AG04450 (cell line): ENCODE measurements at places on chromosomes 7 and 10. TPM values are rescaled to one million over a fixed set of nuclear protein-coding genes. Genes with fewer than 3 reads are reported as not detected.

- no peak for DNase-seq
Measured at GRCh38 chr10:48457949-48458661, 146.8 kb downstream of the ARHGAP22 start.

GRCh38 chr10:114653926-114654325 lies 4.1 kb downstream of the ABLIM1 start:
- DNase-seq: no peak

GRCh38 chr7:83970081-83970480 lies 224.5 kb downstream of the SEMA3A start:
- no peak for DNase-seq

GRCh38 chr10:97427571-97428179 lies 1.7 kb downstream of the PGAM1 start:
- no peak for DNase-seq

DNA sequence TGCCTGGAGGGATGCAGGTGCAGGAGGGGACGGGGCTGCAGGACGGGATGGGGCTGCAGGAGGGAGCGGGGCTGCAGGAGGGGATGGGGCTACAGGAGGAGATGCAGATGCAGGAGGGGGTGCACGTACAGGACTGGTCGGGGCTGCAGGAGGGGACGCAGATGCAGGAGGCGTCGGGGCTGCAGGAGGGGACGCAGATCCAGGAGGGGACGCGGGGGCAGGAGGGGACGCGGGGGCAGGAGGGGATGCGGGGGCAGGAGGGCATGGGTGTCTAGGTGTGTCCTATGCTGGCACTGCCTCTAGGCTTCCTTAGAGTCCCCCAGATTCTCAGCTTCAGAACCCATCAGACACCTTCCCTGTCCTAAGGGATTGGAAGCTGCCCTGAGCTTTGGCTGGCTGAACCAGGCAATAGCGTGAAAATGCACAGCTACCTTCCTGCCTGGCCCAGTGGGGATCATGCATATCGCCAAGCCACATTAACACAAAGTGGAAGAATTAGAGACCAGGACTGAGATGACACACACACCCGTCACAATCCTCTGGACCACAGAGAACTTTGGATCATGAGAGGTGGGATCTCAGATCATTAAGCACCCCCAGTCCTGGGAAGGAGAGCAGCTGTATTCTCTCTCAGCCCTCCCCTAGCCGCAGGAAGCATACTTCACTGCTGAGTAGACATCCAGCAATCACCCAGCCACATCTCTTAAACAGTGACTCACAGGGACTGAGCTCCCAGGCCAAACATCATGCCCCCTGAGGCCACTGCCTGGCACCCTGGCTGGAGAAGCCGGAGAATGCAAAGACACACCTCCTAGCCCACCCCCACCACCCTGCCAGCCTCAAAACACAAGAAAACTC lies 67.3 kb downstream of the VWA2 start:
- peak; percentile 59 for DNase-seq

DNA sequence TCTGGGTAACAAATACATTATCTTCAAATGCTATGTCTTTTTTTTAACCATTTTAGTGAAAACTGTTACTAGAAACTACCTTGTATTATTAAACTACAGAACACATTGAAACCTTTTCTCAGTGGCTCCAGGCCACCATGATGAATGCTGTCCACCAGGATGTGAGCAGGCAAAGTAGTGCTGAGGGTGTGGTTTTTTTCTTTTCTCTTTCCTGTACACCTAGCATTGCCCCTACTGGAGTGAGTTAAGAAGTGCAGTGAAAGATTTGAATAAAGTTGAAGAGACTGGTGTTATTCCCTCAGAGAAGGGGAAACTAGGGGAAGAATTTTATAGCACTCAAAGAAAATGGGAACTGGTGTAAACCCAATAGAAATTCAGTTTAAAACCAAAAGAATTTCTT lies 120.0 kb upstream of the SAMD8 start:
- no peak for DNase-seq

DNA sequence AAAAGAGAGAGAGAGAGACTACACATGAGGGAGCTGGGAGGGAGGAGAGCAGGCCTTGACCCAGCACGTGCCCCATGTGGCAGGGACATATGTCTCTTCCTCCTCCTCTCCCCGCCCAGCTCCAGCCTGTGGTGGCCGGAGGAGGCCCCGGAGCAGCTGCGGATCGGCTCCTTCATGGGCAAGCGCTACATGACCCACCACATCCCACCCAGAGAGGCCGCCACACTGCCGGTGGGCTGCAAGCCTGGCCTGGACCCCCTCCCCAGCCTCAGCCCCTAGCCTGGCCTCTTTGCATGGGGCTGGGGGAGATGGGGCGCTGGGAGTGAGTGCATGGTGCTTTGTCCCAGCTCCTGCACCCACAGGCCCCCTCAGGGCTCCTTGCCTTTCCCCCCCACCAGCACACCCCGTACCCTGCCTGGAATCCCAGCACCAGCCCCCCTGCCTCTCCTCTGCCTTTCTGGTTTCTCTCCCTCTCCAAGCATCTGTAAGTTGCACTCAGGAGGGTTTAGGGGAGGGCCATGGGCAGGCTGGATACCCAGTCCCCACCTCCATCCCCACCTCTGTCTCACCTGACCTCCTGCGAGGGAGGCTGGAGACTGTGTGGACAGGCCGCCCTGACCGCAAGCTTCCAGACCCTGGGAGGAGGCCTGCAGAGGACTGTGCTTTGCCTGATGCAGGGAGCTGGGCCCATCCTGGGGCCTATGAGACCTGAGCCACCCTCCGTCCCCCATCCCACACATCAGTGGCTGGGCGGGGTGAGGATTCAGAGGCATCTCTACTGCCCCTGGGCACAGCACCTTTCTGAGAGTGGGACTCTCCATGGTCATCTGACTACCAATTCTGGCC lies 4.8 kb downstream of the UPK3B start:
- DNase-seq: no peak

- no peak for DNase-seq
Measured at GRCh38 chr7:133912916-133913697, 214.0 kb upstream of the LRGUK start.

DNA sequence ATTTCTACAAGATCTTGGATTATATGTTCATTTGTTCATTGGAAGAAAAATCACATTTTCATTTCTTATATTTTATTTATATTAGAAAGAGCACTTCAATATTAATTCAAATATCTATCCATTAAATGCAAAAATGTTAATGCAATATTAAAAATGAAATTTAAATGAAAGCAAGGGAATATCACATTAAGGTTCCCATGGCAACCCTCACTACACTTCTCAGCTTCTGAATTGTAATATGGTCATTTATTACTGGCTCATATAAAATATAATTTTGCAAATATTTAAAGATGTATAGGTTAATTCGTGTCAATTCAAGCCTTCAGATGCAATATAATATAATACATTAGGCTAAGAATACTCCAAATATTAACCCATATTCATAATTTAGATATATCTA lies 38.8 kb downstream of the XRCC2 start:
- DNase-seq: no peak

DNA sequence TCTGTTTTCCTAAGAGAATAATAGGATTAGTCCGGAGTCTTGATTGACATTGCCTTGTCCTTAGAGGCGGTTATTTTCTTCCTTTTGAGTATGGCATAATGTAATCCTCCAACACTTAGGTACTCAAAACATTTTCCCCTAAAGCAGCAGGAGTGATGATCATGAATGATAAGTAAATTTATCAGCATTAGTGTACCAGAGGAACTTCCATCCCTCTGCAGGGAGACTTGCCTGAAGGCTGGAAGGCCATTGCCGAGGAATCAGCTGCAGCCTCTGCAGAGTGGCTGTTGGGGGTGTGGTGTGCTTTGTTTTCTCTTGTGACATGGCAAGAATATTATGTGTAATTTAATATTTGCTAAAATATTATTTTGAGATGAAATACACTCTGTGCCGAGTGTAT lies 56.8 kb downstream of the RAB11FIP2 start:
- DNase-seq: no peak

DNA sequence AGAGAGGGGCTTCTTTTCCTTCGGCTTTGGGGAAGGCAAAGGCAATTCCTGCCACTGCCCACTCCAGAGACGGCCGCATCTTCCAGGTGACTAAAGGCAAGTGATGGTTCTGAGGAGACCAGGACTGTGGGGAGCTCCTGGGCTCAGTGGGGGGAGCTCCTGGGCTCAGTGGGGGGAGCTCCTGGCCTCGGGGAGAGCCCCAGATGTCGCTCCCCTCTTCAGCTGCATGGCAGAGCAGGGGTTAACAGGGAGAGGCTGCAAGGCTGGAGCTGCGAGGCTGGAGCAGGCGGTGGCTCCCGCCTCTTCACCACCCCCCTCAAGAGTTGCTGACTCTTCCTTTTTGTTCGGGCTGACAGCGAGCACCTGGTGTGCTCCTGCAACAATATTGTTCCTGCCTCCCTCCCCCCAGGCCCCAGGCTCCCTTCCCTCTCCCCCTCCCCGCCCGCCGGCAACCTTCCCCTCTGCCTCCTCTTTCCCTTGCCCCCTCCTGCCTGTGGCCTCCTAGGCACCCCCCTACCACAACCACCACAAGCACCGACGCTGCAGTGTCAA lies 56.3 kb upstream of the LBX1 start:
- no peak for DNase-seq

DNA sequence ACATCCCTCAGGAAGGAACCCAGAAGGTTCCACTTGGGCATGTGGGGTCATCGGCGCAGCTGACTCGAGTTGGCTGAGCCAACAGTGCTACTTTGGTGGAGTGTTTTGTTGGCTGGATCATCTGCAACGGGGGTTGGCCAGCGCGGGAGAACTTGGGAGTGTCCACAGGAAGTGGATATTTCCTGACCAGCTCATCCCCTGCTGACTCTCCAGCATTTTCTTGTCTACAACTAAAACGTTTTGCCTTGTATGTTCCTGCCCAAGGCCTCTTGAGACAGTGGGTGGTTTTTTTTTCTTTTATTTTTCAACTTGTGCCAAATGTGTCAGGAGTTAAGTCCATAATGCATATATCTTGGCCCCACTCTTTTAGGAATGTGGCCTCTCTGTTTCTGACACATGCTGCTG lies 208.6 kb downstream of the ZNF365 start:
- peak; percentile 86 for DNase-seq

GRCh38 chr10:110535958-110536891 lies 31.3 kb upstream of the SMC3 start:
- DNase-seq: peak; percentile 61

DNA sequence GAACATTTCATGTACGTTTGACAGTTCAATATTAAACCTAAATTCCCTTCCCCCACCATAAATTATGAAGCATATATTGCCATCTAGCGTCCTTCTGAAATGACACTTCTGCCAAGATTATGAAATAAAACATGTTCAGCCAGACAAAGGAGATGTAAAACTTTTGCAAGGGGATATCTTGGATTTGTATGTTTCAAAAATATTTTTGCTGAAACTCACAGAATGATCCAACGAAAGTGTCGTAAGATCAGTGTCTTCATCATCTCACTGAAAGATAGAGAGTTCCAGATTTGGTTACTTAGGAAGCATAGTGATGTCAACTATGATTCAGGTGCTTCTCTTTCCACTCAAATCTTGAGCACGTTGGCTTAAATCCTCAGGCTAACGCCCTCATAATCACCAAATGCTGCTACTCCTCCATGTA lies 904.3 kb downstream of the XPNPEP1 start:
- DNase-seq: no peak

- DNase-seq: no peak
Measured at GRCh38 chr10:116857156-116857555, 7.9 kb downstream of the ENO4 start.

GRCh38 chr10:106711313-106711906 lies 453.1 kb downstream of the SORCS1 start:
- DNase-seq: no peak

DNA sequence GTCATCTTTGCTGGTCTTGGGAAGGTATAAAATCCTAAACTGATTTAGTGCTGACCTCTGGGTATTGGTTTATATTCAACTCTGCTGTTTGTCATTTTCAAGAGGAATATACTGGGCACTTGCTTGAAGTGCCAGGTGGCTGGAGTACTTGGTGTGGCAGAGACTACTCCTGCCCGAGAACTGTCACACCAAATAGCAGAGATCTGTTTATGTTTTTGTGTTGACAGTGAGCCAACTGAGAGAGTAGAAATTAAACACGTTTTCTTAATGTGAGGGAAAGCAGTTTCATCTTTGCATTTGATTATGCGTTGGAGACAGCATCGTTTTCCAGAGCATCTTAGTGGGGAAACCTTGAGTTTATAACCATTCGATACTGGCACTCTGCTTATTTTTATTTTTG lies 174.4 kb downstream of the CDCA7L start:
- DNase-seq: no peak

- no peak for DNase-seq
Measured at GRCh38 chr7:116679500-116679899, 7.5 kb downstream of the MET start.

DNA sequence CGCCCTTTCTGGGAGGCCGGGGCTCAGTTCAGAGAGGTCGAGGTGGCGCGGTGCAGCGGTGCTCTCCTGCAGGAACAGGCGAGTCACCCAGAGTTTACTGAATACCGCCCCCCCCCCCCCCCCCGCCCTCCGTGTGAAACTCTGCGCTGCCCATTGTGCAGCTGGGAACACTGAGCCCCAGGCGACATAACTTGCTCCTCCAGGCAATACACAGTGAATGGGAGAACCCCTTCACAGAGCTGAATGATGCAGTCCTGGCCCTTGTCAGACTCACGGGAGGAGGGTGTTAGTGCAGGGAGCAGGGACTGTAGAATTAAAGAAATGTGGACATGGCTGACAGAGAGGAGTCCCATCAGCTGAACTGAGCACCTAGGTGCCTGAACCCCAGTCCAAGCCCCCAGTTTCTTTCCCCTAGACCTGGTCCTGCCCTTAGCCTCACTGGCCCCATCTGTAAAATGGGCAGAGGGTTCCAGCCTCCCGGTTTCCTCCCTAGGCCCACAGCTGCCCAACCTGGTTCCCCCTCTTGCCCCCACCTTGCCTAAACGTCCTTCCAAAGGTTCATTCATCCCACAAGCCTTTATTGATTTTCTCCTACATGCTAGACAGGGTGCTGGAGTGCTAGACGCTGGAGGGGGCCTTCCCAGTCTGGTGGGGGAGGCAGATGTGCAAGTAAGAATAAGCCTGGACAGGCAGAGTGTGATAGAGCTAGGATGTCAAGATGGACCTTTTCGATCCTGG lies 869 bp upstream of the LOXL4 start:
- DNase-seq: no peak

GRCh38 chr7:36961097-36961496 lies 236.8 kb upstream of the AOAH start:
- no peak for DNase-seq

The SHH gene
- polyA plus RNA-seq: 0.01 TPM in 1 of 2 replicates, not detected in the other

The GPR22 gene
- not detected in 2 replicates for polyA plus RNA-seq

The CASP7 gene
- 28.6 and 33.7 TPM in 2 replicates for polyA plus RNA-seq

The SNCG gene
- polyA plus RNA-seq: 4.6 and 5.3 TPM in 2 replicates

The SRGN gene
- polyA plus RNA-seq: 137 and 154 TPM in 2 replicates

The ANXA7 gene
- polyA plus RNA-seq: 117 TPM in 2 replicates

The OPN1SW gene
- not detected in 2 replicates for polyA plus RNA-seq

The TCAF2 gene
- polyA plus RNA-seq: 2.5 and 2.6 TPM in 2 replicates

The HSPA12A gene
- polyA plus RNA-seq: 20.0 and 20.5 TPM in 2 replicates

The CCDC172 gene
- polyA plus RNA-seq: not detected in 2 replicates

The PRSS37 gene
- not detected in 2 replicates for polyA plus RNA-seq
